ENCODE measurements at places on chromosomes 2 and 18. TPM values are rescaled to one million over a fixed set of nuclear protein-coding genes. Genes with fewer than 3 reads are reported as not detected.

SCN2A gene
- 0.79 TPM for total RNA-seq

SLC5A7 gene
- total RNA-seq, result not detected

FBXO15 gene
- total RNA-seq, result 2.4 TPM

GNAL gene
- 0.06 TPM for total RNA-seq

CABYR gene
- total RNA-seq, result 7.9 TPM

DNA sequence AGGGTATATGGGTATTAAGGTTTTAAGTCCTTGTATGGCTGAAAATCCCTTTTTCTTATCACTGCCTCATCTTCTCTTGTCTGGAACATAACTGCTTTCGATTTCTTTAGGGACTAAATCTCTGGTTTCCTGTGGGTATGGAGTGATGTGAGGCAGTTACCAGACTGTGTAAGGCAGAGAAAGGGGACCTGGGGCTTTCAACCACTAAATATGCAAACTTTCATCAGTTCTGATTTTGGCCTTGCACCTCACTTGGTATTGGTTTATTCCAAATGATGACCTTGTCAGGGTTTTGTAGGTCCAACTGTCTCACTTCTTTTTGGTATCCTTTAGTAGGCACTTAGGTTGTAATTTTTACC, 9.3 kb downstream of the MAP4K4 start:
- no peak overlapping the region for H3K4me3 ChIP-seq
- DNase-seq, result no peak
- peaks cover 9% of the 10 kb centered on the region for H3K36me3 ChIP-seq
- no peaks in the 10 kb centered on the region for H3K27me3 ChIP-seq
- peaks cover 41% of the 10 kb centered on the region for H3K4me1 ChIP-seq
- H3K27ac ChIP-seq, result no peak overlapping the region

DNA sequence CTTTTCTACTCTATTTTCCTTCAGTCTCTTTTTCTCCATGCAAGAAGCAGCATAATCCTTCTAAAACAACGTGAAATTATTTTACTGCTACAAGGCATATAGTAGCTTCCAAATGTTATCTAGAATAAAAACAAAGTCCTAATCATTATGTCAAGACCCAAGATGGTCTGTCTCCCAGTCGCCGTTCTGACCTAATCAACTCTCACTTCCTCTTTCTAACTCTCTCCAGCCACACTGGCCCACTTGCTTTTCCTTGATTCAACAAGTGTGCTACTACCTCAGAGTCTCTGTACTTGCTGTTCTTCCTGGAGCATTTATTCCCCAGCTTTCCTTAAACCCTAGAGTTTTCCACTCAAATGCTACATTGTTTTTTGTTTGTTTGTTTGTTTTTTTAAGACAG, 1491.2 kb downstream of the LRP1B start:
- H3K4me3 ChIP-seq, result no peak overlapping the region
- no peaks in the 10 kb centered on the region for H3K27me3 ChIP-seq
- no peak for DNase-seq
- peaks cover 8% of the 10 kb centered on the region for H3K4me1 ChIP-seq
- no peak overlapping the region for H3K27ac ChIP-seq
- no peaks in the 10 kb centered on the region for H3K36me3 ChIP-seq

- H3K4me3 ChIP-seq, result no peak overlapping the region
- H3K36me3 ChIP-seq, result no peaks in the 10 kb centered on the region
- peaks cover 3% of the 10 kb centered on the region for H3K27me3 ChIP-seq
- no peaks in the 10 kb centered on the region for H3K4me1 ChIP-seq
These were observed 29.8 kb downstream of the CYTIP start for GRCh38 chr2:157414050-157414449.

DNA sequence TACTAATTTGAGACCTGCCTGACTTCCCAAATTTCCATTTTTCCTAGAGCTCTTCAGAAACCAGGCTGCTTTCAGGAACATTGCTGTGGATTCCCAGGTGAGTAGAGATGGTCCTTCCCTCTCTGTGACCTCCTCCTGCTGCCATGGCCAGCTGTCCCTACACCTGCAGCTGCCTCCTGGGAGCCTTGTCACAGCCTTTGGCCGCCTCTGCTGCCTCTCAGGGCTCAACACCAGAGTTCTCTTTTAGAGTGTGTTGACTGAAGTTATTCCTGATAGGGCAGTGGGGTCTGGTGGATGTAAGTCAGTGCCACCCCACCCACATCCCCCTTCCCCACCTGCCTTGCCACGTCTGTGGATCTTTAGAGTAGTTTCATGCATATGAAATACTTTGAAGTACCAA, 22.9 kb downstream of the SPATS2L start:
- no peaks in the 10 kb centered on the region for H3K4me1 ChIP-seq
- no peak for DNase-seq
- no peak overlapping the region for H3K27ac ChIP-seq

- H3K27ac ChIP-seq, result no peak overlapping the region
- H3K27me3 ChIP-seq, result no peaks in the 10 kb centered on the region
- DNase-seq, result no peak
- H3K36me3 ChIP-seq, result no peaks in the 10 kb centered on the region
- no peaks in the 10 kb centered on the region for H3K4me1 ChIP-seq
These were observed 50.1 kb downstream of the TIMM21 start for GRCh38 chr18:74198453-74198852.

GRCh38 chr2:202344178-202344577, 31.9 kb upstream of the BMPR2 start:
- H3K27ac ChIP-seq, result no peak overlapping the region
- DNase-seq, result no peak
- no peaks in the 10 kb centered on the region for H3K27me3 ChIP-seq
- H3K4me3 ChIP-seq, result no peak overlapping the region
- H3K36me3 ChIP-seq, result no peaks in the 10 kb centered on the region

DNA sequence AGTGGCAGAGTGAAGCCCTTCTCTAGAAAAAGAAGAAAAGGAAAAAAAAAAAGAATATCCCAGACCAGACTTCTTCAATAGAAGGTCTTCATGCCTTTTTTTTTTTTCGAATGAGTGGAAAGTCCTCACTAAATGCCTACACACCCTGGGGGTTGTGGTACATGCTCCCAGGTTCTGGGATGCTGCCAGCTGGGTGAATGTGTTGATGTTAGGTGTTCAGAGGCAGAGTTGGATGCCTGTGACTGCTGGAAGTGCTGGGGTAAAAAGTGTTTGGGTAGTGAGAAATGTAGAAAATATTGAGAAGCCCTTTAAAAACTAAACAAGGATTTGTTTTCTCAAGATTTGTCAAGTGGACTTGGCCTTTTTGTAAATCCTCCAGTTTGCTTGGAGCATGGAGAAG, 318.6 kb downstream of the SLC4A3 start:
- H3K4me3 ChIP-seq, result no peak overlapping the region
- H3K27me3 ChIP-seq, result no peaks in the 10 kb centered on the region
- no peaks in the 10 kb centered on the region for H3K36me3 ChIP-seq
- no peak for DNase-seq
- no peak overlapping the region for H3K27ac ChIP-seq

GRCh38 chr2:39068299-39069135, 52.3 kb downstream of the SOS1 start:
- no peak overlapping the region for H3K4me3 ChIP-seq
- DNase-seq, result no peak
- H3K27me3 ChIP-seq, result no peaks in the 10 kb centered on the region
- no peak overlapping the region for H3K27ac ChIP-seq

DNA sequence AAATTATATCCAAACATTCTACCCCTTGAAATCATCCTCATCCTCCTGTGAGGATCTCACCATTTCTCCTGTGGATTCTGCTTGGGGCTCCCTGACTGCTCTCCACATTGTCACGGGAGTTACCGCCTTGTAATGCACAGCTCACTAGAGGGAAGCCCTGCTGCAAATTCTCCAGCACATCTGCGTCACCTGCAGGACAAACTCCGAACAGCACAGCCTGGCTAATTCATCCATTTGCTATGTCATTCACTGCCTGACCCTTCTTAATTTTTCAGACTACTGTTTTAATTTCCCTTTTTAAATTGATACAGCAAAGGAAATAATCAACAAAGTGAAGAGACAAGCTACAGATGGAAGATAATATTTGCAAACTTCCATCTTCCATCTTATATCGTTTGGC, 627.4 kb downstream of the FBXO15 start:
- H3K27ac ChIP-seq, result no peak overlapping the region
- no peak overlapping the region for H3K4me3 ChIP-seq
- H3K4me1 ChIP-seq, result no peaks in the 10 kb centered on the region

Data from A673 (cell line).